ENCODE measurements at places on chromosomes 7 and 10.

GRCh38 chr10:114822444-114823076 lies 980 bp downstream of the FHIP2A start:
- no peak for DNase-seq

GRCh38 chr7:80458822-80459725 lies 52.8 kb downstream of the GNAT3 start:
- DNase-seq: no peak

GRCh38 chr7:5217396-5217795 lies 27.4 kb downstream of the WIPI2 start:
- no peak for DNase-seq

DNA sequence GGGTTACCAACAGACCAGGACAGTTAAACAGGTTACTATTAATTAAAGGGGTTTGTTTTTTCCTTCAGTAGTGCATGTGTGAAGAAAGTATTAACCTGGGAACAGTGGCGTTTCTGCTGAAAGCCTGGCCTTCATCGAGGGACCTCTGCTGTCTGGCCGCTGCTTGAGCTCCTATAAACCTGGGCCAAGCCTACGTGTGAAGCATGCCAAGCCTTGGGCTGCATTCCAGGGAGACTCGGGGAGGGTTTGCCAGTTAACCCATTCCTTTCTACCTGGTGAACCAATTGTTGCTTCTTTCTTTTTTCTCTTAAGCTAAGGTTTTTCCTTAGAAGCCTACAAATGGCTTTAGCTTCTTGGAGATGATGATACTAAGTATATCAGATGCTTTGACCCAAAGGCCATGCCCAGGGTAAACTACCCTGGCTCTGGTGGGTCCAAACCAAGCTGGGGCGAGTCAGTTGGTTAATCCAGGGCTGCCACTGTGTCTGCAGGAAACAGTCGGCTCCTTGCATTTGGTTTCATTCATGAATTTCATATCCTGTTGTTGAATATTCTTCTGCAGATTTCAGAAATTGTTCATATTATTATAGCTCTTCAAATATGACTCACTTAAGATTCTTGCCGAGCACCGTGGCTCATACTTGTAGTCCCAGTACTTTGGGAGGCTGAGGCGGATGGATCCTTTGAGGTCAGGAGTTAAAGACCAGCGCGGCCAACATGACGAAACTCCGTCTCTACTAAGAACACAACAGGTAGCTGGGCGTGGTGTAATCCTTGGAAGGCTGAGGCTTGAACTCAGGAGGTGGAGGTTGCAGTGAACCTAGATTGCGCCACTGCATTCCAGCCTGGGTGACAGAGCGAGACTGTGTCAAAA lies 23.8 kb downstream of the PFKP start:
- no peak for DNase-seq

GRCh38 chr10:27663621-27664020 lies 82.0 kb downstream of the MKX start:
- no peak for DNase-seq

- DNase-seq: no peak
Measured at GRCh38 chr7:7761340-7761973, 43.0 kb upstream of the RPA3 start.

DNA sequence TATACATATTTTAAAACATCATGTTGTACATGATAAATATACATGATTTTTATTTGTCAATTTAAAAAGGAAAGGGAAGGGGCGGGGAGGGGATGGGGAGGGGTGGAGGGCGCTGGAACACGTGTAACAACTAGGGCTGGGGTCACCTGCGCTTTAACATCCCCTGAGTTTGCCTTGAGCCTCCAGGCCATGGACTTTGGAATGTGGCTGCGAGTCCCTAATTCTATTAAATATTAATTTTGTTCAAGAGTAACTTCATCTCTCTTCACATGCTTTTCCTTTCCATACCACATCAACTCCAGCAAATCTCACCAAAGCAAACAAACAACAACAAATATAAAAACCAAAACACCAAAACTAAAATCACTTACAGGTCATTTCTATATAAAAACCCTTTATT lies 10.6 kb downstream of the IFIT5 start:
- no peak for DNase-seq

DNA sequence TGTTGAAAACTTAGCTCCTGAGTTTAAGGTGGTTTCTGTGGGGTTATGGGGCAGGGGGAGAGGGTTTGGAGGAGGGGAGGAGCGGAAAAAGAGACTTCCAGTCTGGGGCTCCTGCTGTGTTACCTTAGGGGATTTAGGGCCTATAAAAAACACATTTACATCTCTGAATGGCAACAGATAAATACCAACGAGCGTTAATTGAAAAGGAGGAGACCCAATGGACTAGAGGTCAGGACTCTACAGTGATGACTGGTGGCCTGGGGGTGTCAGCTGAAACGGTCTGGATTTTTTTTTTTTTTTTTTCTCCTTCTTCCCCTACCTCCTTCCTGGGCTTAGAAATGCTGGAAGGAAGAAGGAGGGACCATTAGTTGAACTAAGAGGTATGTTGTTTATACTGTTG lies 47.4 kb downstream of the AUTS2 start:
- no peak for DNase-seq

DNA sequence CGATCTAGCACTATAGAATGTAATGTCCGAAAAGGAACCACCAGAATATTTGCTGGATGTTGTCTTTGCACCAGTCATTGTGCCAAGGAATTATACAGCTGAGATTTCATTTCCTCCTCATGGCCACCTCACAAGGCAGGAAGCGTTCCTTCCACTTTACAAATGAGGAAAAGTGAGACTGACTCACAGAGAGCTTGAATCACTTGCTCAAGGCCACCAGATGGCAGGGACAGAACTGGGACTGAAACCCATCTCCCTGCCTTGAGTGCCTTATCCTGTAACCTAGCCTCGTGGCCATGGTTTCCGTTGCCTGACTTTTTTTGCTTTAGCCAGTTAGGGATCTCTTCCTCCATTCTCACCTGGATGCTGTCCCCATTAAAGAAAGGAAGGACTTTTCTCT lies 44.7 kb upstream of the PDZD8 start:
- no peak for DNase-seq

- no peak for DNase-seq
Measured at GRCh38 chr7:44508328-44509030, 18.0 kb upstream of the NUDCD3 start.

DNA sequence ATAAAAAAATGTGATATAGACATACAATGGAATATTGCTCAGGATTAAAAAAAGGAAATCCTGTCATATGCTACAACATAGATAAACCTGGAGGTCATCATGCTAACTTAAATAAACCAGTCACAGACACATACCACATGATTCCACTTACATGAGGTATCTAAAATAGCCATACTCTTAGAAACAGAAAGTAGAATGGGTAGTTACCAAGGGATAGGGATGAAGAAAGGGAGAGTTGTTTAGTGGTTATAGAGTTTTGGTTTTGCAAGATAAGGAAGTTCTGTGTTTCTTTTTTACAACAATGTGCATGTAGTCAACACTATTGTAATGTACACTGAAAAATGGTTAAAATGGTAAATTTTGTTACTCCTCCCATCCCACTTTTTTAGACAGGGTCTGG lies 30.5 kb downstream of the BICC1 start:
- DNase-seq: no peak

DNA sequence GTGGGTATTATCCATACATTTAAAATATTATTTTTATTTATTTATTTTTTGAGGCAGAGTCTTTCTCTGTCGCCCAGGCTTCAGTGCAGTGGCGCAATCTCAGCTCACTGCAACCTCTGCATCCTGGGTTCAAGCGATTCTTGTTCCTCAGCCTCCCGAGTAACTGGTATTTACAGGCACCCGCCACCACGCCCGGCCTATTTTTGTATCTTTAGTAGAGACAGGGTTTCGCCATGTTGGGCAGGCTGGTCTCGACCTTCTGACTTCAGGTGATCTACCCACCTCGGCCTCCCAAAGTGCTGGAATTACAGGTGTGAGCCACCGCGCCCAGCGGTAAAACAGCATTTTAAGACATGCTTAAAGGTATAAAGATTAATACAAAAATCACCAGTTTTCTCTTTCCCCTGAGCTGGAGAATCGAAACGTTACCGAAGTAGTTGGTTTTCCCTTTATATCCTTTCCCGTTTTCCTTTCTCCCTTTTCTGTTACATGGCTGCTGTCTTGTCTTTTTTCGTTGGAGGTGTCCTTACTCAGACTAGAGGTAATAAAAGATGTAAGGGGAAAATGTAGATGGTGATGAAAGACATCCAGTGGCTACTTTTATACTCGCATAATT lies 1.7 kb downstream of the ARL5B start:
- no peak for DNase-seq

- no peak for DNase-seq
Measured at GRCh38 chr7:33750177-33750576, 155.2 kb upstream of the BMPER start.

DNA sequence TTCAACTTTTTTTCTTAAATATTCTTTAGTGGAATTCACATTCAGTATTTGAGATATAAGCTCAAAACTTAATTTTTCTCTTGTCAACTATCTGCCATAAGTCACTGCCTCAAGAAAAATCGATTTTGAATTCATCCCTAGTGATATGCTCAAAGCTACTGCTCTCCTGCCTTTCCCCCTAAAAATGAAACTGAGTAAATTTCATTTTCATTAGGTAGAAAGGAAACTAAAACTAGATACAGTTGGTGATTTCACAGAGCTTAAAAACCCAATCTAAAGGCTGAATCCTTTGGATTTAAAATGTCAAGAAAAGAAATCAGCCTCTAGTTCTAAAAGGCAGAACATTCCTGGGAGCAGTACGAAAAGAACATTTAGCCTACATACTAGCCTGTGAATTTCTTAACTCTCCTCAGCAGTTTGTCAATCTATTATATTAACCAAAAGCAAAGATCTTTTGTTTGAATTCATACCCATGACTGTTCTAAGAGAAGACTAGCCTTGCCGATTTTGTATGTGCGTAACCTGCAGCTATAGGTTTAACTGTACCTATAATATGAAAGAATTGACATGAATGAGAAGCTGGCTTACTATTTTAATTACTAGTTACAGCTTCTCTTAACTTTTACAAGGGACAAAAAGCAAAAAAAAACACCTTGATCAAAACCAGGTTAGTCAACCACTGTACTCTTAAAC lies 4.9 kb upstream of the FAM53B start:
- no peak for DNase-seq

GRCh38 chr7:115127399-115128021 lies 205.6 kb downstream of the MDFIC start:
- no peak for DNase-seq

- peak; percentile 31 for DNase-seq
Measured at GRCh38 chr7:127392182-127392565, 334 bp downstream of the ZNF800 start.

GRCh38 chr7:131591687-131592319 lies 35.4 kb upstream of the PODXL start:
- no peak for DNase-seq

DNA sequence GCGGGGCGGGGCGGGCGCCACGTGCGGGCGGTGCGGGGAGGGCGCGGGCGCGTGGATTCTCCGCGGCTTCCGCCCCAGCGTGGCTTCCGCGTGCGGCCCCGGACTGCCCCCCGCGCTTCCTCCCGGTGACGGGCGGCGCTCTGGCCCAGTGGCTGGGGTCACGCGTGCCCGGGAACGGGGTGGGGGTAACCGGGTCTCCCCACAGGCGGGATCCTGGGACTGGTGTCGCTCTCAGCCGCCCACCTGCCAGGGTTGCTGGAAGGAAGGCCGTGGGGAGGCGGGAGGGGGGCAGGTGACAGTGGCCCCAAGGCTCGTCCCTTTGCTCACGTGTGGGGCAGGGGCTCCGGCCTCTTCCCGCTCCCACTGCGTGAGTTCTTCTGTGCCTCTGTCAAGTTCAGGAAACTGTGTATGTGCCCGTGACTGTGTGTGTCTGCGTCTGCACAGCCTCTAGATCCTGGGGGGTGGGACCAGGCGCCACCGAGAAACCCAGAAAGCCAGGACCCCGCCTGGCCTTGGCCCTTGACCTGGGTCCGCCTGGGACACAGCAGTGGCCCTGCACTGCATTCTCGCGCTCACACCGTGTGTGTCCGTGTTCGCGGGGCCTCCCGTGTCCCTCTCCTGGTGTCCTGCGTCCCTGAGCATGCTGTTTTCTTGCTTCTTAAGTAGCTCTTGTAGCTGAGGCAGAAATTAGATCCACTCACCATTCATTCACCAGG lies 919 bp downstream of the MAFK start:
- peak; percentile 18 for DNase-seq

DNA sequence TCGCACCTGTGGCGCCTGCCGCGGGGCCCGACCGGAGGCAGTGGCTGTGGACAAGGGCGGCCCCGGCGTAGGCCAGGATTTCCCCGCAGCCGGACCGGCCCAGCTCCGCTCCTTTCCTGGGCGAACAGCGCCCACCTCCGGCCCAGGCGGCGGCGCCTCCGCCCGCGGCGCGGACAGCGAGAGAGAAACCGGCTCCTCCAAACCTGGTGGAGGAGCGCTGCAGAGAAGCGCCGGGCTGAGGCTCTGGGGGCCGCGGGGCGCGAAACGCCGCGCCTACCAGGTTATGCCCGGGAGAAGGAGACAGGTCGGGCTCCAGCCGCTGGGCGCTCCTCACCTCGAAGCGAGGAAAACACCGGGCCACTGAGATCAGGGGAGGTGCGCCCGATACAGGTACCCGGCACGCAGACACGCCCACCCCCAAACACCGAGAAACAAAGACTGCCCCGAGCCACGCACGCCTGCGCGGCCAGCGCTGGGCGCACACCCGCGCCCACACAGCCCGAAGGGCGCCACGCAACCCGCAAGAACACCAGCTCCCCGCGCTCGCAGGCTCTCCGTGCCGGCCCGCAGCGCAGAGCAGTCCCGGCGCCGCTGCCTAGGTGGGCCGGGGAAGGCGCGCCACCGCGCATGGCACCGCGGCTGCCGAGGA lies 3.3 kb downstream of the GRID1 start:
- DNase-seq: no peak

DNA sequence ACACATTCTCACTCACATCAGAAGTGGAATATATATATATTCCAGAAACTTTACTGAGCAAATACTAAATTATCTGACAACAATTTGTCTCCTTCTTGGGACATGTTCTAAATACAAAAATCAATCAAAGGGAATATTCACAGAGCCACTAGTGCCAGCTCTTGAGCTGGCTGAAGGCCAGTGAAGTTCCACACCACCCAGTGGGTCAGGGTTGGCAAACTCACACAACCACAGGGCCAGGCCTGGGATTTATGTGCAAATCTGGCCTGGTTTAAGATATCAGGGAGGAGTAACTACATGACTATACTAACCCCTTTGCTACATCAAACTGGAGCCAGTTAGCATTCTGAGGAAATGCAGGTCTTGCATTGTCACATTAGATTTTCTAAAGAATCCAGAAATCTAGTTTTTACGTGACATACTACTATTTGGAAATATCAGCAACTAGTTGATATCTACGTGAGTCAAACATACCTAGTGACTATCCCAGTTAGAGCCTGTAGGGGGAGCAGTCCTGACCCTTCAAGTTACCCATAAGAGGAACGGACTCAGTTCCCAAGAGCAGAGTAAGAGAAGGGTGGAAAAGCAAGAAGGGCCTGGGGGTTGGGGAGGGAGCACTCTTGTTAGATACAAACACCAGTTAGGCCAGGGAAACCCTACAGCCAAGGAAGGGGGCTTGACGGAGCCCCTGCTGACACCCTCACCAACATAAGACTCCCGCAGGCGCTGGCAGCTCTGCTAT lies 600.4 kb downstream of the KCNMA1 start:
- no peak for DNase-seq

DNA sequence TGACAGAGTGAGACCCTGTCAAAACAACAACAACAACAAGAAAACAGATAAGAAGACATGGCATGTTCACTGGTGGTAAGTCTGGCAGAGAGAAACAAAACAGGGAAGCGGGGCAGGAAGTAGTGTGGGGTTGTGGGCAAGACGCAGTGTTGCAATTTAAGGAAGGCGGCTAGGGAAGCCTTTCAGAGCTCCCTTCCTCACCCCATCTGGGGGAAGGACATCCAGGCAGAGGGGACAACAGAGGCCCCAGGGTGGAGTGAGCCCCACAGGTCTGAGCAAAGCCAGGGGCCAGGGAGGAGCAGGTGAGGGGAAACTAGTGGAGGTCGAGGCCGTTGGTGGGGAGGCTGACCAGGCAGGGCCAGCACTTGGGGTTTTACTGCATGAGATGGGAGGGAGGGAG lies 16.8 kb downstream of the LAT2 start:
- no peak for DNase-seq
